ENCODE measurements at places on chromosomes 1 and 21.
A peak's percentile ranks its signal among the peaks of the same experiment; 100 is the strongest.

DNA sequence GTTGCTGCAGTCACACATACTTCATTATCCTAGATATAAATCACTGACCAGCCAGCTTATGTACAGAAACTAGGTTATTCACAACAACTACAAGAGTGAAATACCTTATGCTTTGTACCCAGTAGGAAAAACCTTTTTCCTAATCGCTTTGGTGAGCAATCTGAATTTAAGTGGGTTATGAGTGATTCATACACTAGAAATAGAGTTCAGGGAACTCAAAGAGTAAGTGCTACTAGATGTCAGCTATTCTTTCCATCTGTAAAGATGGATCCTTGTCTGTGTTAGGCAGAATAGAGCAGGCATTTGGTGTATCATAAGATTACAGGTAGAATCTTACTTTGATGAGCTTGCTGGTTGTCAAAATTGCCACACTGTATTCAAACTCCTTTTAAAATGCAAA is 101.9 kb downstream of the ZNF644 start:
- DNase-seq: no peak

- no peak for DNase-seq
Measured at GRCh38 chr1:231665101-231665500, 38.5 kb downstream of the DISC1 start.

- DNase-seq: no peak
Measured at GRCh38 chr1:209395169-209395568, 188.3 kb upstream of the CAMK1G start.

DNA sequence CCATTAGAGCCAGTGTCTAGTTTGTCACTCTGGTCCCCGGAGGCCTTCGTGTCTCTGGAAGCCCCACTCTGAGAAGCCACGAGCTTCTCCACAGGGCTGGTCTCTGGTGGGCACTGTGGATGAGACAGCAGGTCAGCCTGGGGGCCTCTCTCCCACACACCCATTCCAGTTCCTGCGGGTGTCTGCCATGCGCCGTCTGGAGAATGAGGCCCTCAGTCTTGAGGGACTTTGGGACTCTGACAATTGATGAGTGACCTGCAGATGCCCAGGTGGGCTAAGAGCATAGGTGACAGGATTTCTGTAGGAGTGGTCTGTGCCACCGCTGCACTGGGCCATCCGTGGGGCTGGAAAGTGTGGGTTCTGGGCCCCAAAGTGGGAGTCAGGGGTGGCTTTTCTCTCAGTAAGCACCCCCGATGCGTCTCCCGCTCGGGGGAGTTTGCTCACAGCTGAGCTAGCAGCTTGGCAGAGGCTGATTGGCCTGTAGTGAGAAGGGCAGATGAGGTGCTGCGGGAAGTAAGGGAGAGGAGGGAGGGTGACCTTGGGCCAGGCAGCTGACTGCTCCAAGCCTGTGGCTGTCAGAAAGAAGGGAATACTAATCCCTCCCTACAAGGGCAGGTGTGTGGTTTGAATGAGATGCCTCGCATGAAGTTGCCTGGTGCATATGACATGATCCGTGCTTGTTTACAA is 26.4 kb downstream of the LHX4 start:
- DNase-seq: no peak

GRCh38 chr1:208043691-208044181 is 132.8 kb upstream of the CD34 start:
- DNase-seq: no peak

DNA sequence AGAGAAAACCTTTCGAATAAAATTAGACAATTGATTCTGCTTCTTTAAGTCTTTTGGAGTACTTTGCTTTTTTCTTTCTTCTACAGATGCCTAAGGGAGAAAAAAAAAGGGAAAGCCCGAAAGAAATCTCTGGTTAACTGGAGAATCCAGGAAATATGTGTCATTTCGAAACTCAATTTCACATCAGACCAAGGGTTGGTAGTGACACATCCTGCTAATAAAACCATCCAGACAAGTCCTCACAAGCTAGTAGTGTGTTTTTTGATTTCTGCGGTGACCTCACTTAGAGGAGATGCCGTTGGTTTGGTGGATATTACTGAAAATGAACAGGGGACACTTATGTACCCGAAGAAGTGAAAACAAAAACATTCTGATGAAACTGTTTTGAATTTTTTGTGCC is 726.5 kb upstream of the ADAMTS5 start:
- no peak for DNase-seq

GRCh38 chr1:20530901-20531300 is 21.5 kb upstream of the FAM43B start:
- no peak for DNase-seq

DNA sequence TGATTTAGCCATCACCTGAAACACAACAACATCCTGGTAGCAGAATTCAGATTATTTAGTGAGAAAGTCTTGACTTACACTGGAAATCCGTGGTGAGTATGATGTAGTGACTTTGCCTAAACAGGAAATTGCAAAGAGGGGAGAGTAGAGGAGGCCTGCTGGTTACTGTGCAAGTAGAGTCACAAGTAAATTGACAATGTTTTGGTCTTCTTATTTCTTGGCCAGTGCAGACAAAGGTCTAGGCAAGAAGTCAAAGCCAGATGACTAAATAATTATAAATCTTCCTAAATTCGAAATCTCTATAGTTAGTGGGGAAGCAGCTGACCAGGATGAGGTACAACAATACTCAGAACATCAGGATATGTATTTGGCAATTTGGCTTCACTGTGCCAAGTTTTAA is 159.5 kb upstream of the KCTD3 start:
- no peak for DNase-seq

GRCh38 chr1:161068306-161069234 is 1.1 kb downstream of the ARHGAP30 start:
- peak; percentile 87 for DNase-seq

DNA sequence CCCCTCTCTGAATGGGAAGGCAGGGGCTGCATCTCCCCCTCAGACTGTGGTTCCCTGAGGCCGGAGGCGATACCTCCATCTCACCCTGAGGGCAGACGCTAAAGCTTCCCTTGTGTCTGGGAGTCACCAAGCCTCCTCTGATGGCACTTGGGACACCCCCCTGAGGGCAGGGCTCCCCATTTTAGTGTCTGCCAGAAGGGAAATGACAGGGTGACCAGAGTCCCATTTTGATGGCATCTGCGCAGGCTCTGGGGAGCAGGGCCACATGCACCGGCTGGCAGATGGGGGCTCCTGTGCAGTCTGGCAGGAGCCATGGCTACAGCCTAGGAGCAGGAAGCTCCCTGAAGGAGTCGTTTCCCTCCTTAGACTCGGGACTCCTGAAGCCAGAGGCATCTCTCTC is 1.7 kb downstream of the S100A2 start:
- DNase-seq: no peak

DNA sequence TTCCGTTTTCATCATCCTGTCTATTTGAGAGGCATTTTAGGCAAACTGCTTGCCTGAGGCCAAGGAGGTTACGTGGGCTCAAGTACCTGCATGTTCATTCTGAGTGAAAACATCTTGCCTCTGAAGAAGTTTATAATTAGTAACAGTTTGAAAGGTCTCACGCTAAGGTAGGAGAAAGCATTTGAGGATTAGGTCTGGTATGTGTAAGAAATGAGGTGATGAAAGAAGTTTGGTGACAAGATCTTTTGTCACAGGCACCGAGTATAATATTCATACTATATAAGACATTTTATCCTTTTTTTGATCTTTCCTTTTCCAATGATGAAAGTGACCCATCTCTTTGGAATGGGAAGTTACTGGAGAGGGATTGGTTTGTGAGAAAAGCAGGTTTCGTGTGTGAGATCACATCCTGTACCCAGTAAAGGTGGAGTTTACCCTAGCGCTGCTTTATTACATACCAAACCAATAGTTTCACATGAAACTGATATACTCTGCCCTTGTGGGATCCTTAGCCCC is 98.7 kb upstream of the PDC start:
- DNase-seq: no peak

GRCh38 chr1:212366901-212367300 is 47.8 kb downstream of the PACC1 start:
- DNase-seq: no peak

DNA sequence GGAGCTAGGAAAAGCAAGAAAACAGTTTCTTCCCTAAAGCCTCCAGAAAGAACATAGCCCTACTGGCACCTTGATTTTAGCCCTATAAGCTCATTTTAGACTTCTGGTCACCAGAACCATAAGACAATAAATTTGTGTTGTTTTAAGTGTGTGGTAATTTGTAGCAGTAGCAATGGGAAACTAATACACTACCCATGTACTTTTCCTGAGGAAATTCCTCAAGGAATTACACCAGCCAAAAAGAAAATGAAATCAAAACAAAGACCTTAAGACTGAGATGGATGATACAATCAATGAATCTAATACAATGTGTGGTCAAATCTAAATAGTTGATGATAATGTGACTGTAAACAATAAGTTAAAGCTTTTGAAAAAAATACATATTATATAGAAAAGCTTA is 11.8 kb downstream of the VAMP4 start:
- no peak for DNase-seq

DNA sequence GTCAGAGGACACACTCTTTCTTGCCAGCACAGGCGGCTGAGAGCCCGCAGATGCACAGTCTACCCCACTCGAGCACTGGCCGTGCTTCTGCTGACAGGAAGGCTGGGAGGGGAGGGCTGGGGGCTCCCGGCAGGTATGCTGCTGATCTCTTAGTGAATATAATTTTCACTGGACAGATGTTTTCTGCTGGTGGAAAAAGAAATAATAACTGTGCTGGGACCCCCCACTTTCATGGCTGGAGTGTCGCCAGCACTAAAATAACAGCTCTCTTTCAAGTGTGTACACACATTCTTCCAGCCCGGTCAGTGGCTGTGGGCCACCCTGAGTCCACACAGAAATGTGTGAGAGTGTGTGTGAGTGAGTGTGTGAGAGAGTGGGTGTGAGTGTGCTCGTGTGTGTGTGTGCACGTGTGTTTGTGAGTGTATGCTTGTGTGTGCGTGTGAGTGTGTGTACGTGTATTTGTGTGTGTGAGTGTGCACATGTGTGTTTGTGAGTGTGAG is 167.7 kb upstream of the USP24 start:
- DNase-seq: no peak

DNA sequence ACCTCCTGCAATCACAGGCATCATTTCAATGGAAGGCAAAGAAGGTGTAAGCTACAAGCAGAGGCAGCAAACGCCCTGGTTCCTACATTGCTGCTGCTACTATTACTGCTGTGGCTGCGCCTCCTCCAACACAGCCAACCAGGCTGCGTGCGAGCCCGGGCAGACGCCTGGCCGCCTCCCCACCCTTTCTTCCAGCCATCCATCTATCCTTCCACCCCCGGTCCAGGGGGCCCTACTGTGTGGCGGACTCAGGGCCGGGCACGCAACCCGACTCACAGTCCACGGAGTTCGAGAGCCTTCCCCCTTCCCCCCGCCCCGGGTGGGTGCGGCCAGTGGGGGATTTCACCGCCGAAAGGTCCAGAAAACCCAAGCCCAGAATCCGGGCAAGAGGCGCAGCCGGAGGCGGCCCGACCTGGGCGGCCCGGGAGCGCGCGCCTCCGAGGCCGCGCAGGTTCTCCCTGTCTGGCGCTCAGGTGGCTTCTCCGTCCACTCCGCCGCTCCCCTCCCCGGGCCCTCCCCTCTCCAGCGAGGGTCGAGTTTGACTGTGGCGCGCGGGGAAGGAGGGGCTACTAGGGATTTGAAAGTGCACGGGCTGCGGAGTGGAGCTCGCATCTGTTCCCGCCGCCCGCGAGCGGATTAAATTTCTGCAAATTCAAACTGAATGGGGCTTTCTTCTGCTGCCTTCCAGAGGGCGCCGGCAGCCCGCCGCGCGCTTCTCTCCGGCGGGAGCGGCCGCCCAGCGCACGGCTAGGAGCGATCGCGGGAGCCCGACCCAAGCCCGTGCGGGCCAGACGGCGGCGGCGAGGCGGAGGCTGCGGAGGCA is at the start of gene HUNK:
TSS of gene HUNK (plus strand) at position 569 of the 823 bp plus-strand sequence. CDS start 655 bp downstream, outside the sequence.
- no peak for DNase-seq

DNA sequence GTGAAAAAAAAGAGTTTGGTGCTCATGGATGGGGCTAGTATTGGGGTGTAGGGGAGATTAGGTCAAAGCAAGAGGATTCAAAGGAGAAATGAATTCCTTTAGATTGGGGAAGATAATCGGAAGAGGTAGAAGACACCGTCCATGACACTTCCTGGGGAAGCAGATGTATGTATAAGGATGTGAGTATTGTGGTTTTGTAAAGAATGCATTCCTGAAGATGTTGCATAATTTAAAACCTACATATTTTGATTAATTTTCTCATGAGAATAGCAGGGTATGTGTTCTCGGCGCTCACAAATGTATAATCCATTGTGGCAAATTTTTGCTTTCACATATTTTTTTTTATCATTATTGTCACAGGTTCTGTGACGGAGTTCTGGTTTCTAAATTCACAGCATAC is 5.5 kb upstream of the LGALS8 start:
- DNase-seq: no peak

DNA sequence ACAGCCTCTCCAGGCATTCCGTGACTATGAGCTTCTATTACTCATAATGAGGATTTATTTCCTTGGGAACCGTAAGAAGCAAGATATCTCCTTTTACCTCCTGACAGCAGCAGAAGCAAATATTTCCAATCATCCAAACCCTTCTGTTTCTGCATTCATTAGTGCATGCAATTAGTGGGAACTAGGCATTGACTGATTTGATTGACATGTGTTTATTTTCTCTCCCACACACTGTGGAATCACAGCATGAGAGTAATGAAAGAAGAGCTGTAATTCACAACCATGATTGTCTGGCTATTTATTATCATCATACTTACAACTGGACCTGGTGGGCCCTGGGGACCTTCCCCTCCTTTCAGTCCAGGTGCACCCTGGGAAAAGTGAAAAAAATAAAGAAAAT is 146.8 kb downstream of the COL11A1 start:
- DNase-seq: no peak

DNA sequence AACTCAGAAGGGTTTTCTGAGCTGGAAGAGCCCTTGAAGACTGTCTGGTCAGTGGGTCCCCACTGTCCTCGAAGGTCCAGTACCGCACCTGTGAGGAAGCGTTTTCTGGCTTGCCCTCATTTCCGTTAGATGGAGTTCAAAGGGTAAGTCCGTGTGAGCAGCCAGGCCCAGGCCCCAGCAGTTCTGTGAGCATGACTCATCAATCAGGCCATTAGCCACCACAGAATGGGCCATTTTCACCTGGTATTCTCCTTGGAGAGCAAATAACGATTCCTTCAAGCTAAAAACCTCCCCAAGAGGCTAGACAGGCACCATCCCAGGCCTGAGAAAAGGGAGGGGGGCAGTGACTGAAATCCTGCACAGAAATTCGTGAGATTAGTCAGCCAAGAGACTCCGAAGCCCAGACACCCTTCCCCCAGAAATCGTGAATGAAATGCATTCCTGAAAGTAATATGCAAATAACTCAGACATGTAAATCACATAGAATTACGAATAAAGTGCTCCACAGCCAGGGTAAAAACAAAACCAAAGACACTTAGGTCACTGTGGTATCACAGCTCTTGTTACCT is 66.0 kb downstream of the BCAR3 start:
- DNase-seq: peak; percentile 70

- DNase-seq: no peak
Measured at GRCh38 chr1:37955685-37956084, 8.8 kb upstream of the INPP5B start.

DNA sequence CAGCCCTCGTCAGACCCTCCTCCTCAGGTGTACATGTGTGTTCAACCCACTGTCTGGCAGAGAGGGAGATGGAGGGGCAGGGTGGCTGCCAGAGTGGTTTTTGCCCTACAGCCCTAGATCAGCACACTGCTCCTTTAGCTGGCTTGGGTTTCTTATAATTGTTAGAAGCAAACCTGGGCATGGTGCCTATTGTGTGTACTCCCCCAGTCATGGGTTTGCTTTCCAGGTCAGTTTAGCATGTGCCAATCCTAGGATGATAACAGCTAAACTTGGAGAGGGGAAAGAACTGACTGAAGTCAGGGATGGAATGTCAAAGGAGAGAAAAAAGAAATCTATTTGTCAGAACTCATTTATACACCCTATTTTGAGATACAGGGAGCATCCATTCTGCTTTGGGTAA is 63.3 kb downstream of the UCK2 start:
- DNase-seq: no peak
